ENCODE measurements at places on chromosomes 13 and 19.

- no peak for DNase-seq
Measured at GRCh38 chr19:8517551-8518442, 3.8 kb upstream of the ZNF414 start.

DNA sequence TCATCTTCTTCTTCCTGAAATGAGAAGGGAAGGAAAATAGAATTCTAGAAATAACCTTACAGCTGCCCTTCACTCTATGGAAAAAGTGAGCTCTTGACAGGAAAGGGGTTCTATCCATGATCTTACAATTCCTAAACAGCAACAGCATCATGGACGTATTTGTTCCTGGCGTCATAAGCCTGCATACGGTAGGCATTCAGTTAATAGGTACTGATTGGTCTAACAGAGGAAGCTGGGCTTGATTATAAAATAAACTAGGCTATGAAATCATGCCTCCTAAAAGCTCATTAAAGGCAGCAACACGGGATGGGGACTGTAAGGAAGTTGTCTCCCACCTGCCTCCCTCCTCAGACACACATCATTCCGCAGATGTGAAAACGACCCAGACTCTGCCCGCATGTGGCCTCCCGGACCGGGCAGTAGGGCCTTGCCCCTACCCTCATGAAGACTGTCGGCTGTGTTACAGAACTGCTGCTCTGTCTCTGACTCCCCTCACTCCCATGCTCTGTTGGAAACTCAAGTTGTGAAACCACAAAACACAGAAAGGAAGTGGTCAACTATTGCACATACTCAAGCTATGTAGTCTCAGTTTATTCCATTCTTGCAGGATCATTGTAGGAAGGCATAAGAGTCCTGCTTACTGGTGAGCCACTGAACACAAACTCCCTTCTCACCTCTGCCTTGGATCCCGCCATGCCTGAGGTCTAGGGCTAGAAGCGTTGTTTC lies 129.8 kb downstream of the DLEU7 start:
- no peak for DNase-seq

DNA sequence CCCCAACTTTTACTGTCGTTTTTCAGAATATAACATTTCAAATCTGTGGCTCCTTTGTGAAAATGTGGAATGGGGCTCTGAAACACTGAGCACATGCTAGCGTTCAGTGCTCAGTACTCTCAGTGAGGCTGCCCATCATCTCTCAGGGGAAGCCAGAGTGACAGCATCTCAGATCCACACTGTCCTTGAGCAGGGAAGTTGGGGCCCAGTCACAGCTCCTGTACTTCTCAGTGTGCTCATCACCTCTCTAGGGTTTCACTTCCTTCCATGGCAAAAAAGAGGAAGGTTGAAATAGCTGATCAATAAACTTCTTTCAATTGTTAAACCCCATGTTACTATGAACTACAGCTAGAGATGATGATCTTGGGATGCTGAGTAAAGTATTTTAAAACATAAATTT lies 565.9 kb upstream of the SPRY2 start:
- no peak for DNase-seq

DNA sequence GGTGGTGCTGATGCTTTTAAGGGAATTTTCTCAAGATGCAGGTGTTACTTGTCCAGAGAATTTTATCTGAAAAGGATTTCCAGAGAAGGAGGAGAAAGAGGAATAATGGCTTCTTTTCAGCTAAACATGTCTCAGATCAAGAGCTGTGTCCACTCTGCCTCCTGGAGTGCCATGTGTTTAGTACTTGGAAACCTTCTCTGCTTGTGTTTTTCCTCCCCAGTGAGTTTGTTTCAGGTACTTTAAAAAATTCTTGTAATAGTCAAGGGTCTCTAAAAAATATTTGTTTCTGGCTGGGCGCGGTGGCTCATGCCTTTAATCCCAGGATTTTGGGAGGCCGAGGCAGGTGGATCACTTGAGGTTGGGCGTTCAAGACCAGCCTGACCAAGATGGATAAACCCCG lies 22.7 kb downstream of the ZNF431 start:
- DNase-seq = no peak

DNA sequence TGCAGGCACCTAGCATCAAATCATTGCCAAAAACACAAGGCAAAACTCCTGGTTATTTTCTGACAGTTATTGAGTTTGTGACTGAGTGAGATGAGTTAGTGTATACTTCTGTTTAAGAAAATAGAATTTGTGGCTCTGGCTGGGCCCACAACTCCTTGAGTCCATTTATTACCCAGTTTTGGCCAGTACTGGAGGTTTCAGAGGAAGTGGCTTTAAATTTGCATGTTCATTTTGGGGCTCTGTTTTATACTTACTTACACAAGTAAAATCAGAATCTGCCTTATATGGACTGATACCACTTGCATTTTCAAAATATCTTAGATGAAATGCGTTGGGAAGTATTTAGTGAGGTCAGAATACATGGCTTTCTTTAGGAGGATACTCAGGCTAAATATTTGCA lies 29.0 kb downstream of the TNFSF11 start:
- no peak for DNase-seq

GRCh38 chr13:99320693-99321481 lies 13.7 kb upstream of the GPR183 start:
- DNase-seq = no peak

DNA sequence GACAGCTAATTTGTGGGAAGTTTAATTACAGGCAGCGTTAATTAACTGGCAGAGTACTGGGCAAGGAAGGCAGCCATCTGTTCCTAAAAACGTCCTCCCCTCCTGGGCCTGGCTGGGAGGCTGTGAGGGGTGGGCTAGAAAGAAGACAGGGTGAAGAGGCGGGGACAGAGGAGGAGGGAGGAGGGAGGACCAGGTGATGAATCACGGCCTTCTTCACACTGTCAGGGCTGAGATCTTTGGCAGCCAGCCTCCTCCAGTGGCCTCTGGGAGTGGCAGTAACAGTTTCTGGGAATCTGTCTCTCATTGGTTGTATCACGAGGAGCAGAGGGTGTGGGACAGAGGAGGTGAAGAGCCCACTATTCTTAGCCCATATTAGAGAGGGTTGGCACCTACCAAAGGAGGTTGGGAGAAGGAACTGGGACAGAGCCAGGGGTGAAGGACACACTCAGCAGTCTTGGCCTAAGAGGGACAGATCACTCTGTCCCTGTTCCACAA lies 9.6 kb upstream of the ZNRF4 start:
- no peak for DNase-seq

- no peak for DNase-seq
Measured at GRCh38 chr13:40470660-40471059, 195.8 kb downstream of the FOXO1 start.

- no peak for DNase-seq
Measured at GRCh38 chr13:111610081-111610480, 289.6 kb downstream of the TEX29 start.
